ENCODE measurements at places on chromosomes 6 and 20.

- no peak for DNase-seq
Measured at GRCh38 chr6:107870381-107870780, 46.3 kb upstream of the SCML4 start.

GRCh38 chr6:40477246-40478126 is 109.7 kb downstream of the LRFN2 start:
- no peak for DNase-seq

DNA sequence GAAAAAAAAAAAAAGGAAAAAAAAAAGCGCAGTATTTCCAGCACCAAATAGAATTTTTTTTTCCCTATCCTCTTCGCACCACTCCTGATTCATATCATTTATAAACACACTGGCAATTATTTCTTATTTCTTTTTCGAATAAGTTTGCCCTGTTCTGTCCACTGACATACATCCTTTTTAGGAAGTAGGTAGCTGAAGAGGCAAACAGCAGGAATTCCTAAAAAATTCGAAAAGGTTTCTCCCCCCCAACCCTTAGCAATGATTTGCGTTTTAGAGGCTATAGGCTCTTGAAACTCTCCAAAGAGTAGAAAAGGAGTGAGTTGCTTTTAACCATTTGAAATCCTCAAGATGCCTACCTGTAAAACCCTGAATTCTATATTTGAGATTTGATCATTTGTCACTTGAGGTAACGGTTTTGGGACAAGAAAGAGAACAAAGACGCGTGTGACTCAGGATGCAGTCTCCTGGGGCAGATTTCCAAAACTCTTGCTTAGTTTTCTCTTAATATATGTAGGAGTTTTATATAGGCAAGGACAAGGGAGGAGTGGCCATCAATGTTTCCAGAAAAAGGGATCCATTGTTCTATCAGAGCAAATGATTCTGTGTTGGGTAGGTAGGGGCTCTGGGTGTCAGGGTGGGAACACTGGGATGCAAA is 531 bp upstream of the CCN2 start:
- DNase-seq = no peak

- no peak for DNase-seq
Measured at GRCh38 chr6:156906451-156906850, 129.3 kb downstream of the ARID1B start.

DNA sequence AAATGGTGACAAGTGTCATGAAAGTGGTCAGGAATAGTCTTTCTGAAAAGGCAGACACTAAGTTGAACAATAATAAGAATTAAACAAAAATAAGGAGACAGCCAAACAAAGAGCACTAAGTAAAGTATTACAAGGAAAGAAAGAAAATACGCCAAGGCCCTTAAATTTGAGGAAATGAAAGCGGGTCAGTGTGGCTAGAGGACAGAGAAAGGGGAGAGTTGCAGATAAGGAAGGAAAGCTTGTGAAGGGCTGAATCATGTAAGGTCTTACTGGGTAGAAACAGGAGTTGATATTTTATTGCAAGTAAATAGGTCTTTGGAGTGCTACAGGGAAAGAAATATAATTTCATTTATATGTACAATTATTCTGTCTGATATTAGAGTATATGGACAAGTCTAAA is 732.1 kb downstream of the EPHA7 start:
- no peak for DNase-seq

- DNase-seq = no peak
Measured at GRCh38 chr6:115976321-115976870, 84.3 kb downstream of the FRK start.

GRCh38 chr20:62595491-62595890 is 46.8 kb upstream of the SLCO4A1 start:
- no peak for DNase-seq

DNA sequence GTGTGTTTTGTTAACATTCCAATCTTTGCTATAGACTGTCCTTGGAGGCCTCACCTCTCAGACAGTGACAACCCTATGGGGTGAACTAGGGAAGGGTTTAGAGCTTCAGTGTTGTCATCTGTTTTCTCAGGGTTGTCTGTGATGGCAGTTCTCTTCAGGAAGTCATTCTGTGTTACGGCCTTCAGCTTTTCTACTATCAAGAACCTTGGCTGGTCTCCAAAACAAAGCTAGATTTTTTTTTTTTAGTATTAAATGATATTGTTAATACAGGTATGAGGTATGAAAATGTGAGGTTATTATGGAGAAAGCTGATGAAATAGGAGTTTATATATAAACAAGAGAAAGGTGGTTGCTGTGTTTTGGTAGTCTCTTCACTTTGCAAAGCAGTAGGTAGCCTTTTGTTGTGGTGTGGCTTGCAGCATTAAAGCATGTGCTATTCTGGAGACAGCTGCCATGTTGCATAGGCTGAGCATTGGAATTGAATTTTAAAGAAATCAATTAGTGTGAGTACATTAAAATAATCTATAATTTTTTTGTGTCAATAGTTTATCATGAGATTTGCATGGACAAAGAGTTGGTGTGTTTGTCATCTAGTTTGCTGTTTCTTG is 162.6 kb downstream of the CARMIL1 start:
- DNase-seq = no peak

- no peak for DNase-seq
Measured at GRCh38 chr6:148388521-148388920, 45.9 kb downstream of the SASH1 start.

- DNase-seq = no peak
Measured at GRCh38 chr6:25942561-25943147, 12.2 kb upstream of the SLC17A2 start.

GRCh38 chr6:159716247-159717096 is 10.8 kb upstream of the WTAP start:
- DNase-seq = no peak

DNA sequence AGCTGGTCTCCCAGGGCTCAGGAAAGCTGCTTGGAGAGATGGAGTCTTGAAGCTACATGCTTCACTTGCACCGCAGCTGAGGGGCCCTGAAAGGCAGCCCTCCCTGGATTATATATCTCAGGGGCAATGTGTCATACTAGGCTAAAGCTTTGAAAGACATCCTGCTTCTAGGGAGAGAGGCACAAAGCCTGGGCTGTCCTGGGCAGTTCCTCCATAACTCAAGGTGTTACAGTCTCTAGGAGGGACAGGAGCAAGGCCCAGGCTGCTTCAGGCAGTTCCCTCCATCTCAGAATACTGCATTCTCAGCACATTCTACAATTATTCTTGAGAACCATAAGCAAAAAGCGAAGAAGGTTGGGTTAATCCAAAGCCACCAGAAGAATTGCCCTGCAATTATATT is 22.0 kb upstream of the TXNDC5 start:
- no peak for DNase-seq

DNA sequence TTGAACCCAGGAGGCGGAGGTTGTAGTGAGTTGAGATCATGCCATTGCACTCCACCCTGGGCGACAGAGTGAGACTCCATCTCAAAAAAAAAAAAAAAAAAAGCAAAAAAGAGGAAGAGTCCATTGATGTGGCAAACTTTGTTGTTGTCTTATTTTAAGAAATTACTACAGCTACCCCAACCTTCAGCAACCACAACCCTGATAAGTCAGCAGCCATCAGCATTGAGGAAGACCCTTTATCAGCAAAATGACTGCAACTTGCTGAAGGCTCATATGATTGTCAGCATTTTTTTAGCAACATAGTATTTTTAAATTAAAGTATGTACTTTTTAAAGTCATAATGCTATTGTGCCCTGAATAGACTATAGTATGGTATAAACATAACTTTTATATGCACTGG is 48.8 kb downstream of the ZFP64 start:
- no peak for DNase-seq

DNA sequence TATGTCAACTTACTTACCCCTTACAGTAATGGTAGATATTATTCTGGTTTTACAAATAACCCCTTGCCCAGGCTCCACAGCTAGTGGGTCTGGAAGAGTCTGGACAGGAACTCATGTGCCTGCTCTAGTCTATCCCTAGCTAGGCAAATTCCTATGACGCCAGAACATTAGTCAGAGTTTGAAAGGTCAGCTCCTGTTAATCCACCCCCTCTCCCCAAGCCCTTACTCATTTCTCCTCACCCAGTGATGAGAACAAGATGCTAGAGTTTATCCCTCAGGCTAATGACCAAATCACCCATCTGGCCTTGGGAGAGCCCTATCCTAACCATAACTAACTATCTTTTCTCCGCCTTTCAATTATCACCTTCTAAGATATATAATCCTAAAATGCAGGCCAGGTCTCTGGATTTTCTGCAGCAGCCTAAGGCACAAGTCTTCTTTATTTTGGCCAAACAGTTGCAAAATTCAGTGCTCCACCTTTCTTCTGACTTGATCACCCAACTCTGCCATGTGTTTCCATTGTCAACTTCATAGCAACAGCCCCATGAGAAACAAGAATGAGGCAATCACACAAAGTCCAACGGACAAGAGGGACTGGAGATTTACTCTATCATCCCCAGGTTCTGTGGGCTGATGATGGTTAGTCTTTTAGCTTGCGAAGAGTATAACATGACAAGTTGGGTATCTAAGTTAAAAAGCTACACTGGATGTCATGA is 113.3 kb downstream of the TASP1 start:
- no peak for DNase-seq

DNA sequence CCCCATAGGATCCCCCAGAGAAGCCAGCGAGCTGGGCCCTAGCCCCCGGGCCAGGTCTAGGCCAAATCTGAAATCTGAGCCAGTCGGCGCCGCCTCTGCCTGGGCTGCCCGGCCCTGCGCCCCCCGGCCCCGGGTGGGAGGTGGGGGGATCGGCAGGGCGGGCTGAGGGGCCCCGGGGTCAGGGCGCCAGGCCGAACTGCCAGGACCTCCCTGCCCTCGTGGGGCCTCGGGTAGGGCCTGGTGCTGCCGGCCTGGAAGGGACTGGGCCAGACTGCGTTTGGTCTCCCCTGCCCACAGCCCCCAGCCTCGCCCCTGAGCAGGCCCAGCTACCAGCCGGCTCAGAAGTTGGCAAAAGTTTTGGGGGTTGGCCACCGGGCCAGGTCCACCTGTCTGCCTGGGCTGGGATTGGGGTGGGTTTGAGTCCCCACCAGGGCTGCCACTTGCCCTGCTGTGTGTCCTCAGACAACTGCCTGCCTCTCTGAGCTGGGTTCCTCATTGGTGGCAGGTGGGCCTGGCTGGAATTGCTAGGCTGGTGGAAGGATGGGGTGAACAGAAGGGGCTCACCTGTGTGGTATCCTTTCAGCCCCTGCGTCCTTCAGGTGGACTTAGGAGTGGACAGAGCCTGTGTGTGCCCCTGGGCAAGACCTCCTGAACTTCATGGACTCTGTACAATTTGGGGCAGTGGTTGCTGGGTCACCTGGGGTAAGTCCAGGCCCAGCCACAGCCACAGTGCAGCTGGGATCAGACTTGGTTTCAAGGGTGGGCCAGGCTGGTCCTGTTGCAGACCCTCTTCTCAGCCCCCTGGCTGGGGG is 801 bp downstream of the SRC start:
- peak; percentile 39 for DNase-seq

GRCh38 chr6:1679688-1680068 is 70.0 kb downstream of the FOXC1 start:
- no peak for DNase-seq

GRCh38 chr6:142474531-142475289 is 172.9 kb downstream of the ADGRG6 start:
- no peak for DNase-seq

DNA sequence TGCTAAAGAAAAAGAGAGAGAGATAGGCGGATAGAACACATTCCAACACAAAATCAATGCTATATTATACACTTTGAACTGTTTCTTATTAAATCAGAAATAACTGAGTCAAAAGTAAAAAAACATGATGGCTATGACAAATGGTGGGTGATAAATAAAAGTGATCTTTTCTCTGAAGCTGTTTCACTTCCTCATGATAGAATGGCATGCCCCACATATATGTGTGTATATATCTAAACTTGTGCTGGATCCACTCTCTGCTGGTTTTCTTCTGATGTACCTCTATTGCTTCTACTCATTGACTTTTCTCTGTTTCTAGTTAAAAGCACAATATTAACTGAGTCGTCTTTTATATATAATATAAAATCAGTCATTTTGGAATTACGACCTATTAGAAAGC is 429.9 kb downstream of the PKHD1 start:
- no peak for DNase-seq

DNA sequence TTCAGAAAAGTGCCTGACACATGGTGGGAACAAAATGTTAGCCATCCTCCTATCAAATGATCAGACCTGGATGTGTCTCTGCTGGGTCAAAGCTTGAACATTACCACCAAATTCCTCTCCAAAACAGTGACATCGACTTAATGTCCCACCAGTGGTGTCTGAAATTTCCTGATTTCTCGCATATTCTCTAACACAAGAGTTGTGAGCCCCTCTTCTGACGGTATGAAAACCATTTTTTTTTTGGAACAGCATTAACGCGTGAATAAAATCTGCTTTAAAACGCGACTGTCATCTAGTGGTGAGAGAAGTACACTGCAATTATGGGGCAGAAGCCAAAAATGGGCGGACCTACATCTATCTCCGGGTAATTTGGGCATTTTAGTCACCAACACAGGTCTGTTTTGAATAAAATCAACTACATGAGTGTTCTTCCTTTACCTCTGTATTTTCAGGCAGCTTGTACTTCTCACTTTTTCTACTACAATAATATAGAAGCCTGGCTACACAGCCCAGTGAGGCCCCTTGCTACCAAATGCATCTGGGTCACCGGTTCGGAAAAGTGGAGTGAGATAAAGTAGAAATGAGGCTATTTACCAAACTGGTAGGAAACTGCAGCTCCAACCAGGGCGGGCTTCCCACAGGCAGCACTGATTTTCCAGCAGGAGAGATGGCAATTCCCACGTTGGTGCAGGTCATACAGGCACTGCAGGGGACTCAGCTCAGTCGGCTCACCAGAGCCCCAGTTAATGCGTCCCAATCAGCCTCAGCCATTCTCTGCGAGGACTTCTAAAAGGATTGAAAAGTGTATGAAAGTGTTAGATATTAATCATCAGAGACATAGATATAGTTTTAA is 27.4 kb downstream of the MGME1 start:
- no peak for DNase-seq

DNA sequence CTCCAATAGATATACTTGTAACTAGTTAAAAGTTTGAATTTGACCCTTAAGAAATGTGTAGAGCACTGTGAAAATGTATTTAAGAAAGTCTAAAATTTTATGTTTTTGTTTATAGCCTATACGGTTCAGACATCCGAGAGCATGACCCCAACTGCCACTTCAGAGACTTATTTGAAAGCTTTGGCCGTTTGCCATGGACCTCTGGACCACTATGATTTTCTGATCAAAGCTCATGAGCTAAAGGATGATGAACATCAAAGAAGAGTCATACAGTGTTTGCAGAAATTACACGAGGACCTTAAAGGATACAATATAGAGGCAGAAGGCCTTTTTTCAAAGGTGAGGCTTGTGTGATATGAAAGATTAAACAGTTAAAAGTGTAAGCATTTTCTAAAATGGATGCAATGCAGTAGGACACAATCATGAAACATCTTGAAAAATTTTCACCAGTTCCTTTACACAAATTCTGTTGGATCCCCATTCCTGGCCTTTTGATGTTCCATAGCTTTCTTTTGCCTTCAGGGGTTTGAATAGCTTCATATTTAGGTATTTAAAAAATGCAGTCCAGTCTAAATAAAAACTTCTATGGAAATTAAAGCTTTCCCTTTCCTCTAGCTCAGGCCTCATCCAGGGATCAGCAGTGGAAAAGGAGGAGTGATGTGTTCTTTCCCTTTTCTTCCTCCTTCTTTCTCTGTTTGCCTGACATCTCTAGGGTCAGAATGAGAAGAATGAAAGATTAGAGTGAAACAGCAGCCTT is 29.0 kb downstream of the AFG1L start:
- no peak for DNase-seq

GRCh38 chr6:10759312-10759839 is 11.8 kb downstream of the TMEM14B start:
- DNase-seq = no peak

GRCh38 chr6:126033696-126034095 is 47.4 kb downstream of the TRMT11 start:
- no peak for DNase-seq

- no peak for DNase-seq
Measured at GRCh38 chr20:58748618-58749017, 56.0 kb downstream of the NPEPL1 start.

Measured in activated naive CD8-positive, alpha-beta T cell treated with anti-CD3 and anti-CD28 coated beads, Interleukin-2, amount 10 ng/mL, durations not matched to agents 7 days and 5 days (primary cell).